Muscle of leg (tissue), 16 donors: ENCODE measurements at places on chromosomes 1 and 21. TPM values are rescaled to one million over a fixed set of nuclear protein-coding genes. Genes with fewer than 3 reads are reported as not detected.

TSPEAR gene
- 0.25 TPM for polyA plus RNA-seq

OR2L5 gene
- polyA plus RNA-seq, result not detected

OR2T33 gene
- not detected for polyA plus RNA-seq

GRCh38 chr1:171286032-171286705 is 27.8 kb upstream of the FMO4 start:
- DNase-seq, result no peak

DNA sequence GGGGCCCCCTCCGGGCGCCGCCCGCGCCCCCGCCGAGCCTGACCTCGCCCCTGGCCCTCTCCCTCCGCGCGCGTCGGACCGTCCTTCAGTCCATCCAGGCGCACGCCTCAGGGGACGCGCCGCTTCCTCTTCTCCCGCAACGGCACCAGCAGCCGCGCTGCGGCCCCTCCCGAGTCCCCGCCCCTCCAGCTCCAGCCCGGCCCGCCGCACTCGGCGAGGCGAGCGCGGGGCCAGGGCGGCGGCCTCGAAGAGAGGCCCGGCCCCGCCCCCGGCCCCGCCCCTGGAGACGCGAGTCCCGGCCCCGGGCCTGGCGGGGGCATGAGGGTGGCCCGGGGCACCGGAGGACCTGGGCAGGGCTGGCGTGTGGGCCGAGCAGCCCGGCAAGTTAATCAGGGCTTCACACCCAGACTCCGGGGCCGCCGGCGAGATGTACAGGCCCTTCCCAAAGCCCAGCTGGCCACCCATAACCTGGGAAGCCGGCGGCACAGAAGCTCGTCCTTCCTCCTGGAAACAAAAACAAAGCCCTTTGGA is at the start of gene IGSF3:
IGSF3 (minus strand) TSS at position 159 of the 531 bp plus-strand sequence. CDS start 1,407 bp downstream, outside the sequence.
- DNase-seq, result peak; percentile 90

DNA sequence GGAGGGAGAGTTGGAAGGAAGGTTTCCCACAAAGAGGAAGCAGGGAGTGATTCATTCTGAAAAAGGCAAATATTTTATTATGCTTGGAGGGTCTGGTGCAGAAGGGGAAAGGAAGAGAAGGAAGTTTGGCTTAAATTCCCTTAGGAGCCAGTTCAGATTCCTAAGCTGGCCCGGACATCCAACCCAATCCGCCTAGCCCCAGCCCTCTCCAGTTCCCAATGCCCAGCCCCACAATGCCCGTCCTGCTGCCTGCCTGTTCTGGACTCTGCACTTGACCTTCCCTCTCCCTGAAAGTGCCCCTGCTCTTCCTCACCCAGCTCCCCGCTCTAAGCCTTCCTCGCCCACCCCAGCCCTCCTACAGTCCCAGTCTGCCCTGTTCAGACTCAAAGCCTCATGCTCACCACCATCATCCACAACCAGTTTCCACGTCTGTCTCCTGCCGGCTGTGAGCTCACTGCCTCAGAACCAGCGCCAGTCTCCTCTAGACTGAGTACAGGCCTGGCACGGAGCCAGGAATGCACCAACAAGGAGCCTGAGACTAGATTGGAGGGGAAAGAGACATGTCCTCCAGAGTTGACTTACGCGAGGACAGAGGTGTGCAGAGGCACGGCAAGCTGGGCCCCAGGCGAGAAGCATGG is 18.9 kb downstream of the CAPN2 start:
- DNase-seq, result peak; percentile 63

GRCh38 chr21:19547951-19548840 is 1144.6 kb upstream of the TMPRSS15 start:
- no peak for DNase-seq

- DNase-seq, result no peak
Measured at GRCh38 chr1:64472805-64473204, 2.9 kb downstream of the CACHD1 start.
